NCI-H1436 (cell line): ENCODE measurements at places on chromosomes 4 and X.

DNA sequence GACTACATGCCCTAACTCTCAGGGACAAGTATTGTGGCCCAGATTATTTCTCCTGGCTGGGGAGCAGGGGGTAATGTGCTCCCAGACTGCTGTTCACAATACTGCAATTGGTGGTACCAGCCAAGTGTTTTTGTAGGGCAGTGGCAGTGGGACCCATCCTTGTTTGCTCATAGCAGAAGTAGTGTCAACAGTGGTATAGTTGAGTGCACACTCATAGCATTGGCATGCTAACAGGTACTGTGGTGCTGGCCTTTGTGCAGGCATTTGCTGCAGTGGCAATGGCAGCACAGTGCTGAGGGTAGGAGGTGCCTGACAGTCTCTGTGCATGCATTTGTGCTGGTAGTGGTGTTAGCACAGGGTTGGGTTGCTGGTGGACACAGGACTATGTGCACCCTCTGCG lies 995.0 kb downstream of the SH3BGRL start:
- DNase-seq, result no peak

- DNase-seq, result peak; percentile 60
These were observed 36.1 kb upstream of the IQSEC2 start for GRCh38 chrX:53317365-53318069.

- no peak for DNase-seq
These were observed 82.5 kb downstream of the ARHGEF9 start for GRCh38 chrX:63702556-63702955.

DNA sequence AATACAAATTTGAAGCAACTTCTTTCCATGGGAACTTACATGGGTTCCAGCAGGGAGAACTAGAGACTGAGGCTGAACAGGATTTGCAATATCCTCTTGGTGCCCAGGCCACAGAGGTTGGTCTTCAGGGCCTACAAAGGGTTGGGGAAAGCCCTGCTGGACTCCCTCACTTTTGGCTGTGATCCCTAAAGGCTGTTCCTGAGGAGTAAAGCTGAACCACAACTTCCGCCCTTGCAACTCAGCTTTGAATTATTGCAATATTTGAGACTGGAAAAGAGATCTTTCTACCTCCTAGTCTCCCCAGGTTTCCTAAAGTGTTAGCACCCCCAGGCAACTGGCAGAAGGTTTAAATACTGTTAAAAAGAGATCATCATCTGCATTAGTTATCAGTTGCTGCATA lies 26.9 kb downstream of the DCHS2 start:
- DNase-seq, result no peak

- no peak for DNase-seq
These were observed 45.0 kb downstream of the SMC1A start for GRCh38 chrX:53377464-53377863.

DNA sequence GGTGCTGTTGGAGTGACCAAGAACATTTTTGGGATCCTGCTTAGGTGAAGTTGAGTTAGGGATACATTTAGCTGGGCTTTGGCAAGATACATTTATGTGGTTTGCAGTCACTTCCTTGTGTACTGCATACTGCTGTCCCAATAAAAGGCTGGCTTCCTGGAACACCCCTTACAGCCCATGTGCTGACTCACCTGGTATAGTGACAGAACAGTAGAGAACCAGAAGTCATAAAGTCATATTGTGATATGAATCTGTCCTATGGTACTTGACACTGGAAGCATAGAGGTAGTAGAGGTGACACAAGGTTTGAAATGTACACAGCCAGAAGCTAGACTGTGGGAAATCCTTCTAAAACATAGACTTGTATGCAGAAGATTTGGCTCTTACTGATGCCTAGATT lies 55.3 kb upstream of the SLC25A43 start:
- DNase-seq, result no peak
